ENCODE measurements at places on chromosomes 11 and 22.

DNA sequence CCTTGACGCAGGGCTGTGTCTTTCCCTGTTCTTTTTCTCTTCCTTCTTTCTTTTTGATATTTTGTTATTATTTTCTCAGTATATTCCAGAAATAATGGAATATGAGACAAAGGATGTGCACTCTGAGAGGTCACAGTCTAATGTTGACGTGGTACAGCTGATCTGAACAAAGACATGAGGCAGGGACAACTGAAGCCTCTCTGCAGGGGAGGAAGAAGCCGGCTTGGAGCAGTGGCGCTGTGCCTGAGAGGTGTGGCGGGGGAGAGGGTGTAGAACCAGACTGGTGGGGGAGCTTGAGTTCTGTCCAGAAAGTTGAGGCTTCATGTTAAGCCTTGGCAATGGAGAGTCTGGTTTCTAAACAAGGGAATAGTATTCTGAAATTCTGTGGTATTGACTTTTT lies 34.7 kb downstream of the ADAMTS15 start:
- DNase-seq, result no peak

- no peak for DNase-seq
Measured at GRCh38 chr11:83037877-83038276, 33.8 kb downstream of the RAB30 start.

DNA sequence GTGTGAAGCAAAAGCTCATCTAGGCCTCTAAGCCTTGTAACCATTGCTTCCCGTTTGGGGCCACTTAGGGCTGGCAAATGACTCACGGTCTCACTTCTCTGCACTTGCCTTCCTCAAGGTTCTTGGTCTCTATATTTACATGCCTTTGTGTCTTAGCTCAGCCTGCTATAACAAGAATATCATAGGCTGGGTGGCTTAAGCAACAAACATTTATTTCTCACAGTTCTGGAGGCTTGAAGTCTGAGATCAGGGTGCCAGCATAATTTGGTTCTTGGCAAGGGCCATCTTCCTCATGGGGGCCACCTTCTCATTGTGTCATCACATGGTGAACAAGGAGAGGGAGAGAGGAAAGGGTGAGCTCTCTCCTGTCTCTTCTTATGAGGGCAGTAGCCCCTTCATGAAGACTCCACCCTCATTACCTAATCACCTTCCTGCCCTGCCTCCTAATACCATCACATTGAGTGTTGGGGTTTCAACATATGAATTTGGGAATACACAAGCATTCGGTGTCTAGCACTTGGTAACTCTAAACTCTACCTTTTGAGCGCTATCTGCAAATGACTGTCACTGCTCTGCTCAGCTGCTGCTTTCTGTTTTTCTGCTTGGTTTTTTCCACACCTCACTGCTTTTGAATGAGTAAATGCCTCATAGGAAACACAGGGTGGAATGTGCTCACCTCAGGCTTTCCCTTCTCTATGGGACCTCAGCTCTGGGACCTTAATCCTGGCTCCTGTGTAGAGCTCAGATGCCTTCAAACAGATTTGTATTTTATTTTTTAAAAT lies 16.2 kb upstream of the ME3 start:
- DNase-seq, result peak; percentile 31

GRCh38 chr22:33110562-33111163 lies 52.5 kb upstream of the SYN3 start:
- DNase-seq, result no peak

DNA sequence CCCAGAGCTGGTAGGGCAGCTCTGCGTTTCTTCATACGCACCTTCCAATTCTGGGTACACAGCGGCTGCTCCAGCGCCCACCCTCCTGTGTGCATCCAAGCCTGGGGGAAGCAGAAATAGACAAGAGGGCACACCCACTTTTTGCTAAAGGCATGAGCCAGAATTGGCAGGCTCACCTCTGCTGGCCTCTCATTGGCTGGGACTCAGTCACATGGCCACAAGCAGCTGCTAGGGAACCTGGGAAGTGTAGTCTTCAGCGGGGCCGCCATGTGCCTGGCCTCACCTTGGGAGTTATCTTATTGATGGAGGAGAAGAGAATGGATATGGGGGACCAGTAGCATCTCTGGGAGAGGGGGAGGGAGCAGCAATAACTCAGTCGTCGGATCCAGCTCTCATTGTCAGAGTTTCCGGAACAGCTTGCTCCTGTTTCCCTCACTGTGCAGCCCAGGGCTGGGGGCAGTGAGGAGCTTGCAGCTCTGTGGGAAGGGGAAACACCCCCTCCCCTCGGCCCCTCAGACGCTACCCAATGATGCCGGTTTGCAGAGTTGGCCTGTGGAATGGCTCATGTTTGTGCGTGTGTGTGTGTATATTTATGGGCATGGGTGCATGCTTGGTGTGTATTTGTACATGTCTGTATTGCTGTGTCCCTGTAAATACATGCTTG lies 11.8 kb upstream of the MIEF1 start:
- no peak for DNase-seq

- DNase-seq, result no peak
Measured at GRCh38 chr11:73478737-73479347, 102.6 kb downstream of the RELT start.

DNA sequence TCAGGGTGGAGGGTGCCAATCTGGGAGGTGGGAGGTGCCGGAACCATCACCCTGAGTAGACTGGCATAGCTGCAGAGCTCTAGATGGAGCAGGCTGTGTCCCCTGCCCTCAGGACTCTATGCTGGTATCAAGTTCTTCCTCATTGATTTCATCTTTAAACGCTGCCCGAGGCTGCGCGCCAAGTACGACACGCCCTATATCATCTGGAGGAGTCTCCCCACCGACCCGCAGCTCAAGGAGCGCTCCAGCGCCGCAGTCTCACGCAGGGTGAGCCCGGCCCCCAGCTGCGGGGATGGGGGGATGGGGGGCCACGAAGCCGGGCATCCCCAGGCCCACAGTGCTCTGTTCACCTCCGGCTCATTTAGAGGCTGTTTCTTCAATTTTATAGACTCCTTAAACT lies 52.5 kb downstream of the GRAMD4 start:
- DNase-seq, result no peak

- no peak for DNase-seq
Measured at GRCh38 chr22:27399161-27399560, 402.4 kb downstream of the MN1 start.

DNA sequence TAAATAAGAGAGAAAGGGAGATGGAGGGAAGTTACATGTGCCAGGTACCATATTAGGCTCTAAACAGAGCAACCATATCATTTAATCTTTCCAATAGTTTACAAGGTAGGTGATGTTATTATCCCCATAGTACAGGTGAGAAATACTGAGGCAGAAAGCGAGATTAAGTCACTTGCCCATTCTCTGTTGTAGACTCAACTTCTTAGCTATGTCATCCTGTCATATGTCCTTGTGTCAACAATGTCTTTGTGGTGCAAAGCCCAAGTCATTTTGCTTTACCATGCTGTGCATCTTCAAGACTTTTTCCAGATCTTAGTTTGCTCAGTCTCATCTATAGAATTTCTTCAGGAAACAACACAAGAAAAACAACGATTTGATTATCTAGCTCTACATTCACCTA lies 205.0 kb upstream of the E2F8 start:
- no peak for DNase-seq

- DNase-seq, result no peak
Measured at GRCh38 chr11:67022341-67022933, 497 bp upstream of the SYT12 start.

All from epithelial cell of prostate (primary cell).